NCI-H524 (cell line): ENCODE measurements at places on chromosomes 1 and 21.
A peak's percentile ranks its signal among the peaks of the same experiment; 100 is the strongest.

GRCh38 chr1:212138457-212138856 is 102.9 kb downstream of the DTL start:
- DNase-seq = no peak

GRCh38 chr1:160451859-160452232 is 51.5 kb downstream of the VANGL2 start:
- no peak for DNase-seq

DNA sequence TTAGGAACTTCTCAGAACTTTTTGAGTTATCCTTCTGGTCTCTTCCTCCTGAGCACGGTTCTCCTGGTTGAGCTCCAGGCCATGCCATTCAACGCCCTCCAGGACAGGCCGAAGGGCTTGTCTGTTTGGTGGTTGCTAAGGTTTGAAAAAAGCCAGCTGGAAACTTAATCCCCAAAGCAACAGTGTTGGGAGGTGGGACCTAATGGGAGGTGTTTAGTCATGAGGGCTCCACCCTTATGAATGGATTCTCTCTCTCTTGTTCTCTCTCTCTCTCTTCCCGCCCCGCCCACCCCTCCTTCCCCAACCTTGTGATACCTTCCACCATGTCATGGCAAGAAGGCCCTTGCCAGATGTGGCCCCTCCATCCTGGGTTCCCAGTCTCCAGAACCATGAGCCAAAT is 829 bp downstream of the KCNE1 start:
- DNase-seq = no peak

- no peak for DNase-seq
Observed at GRCh38 chr1:27872059-27872801, at the start of gene THEMIS2. THEMIS2 (plus strand) TSS chr1:27872544; CDS start chr1:27872572, 28 bp downstream.

- no peak for DNase-seq
Observed at GRCh38 chr1:150009604-150010392, 728 bp downstream of the OTUD7B start.

GRCh38 chr1:241156231-241156965 is 200.6 kb downstream of the RGS7 start:
- no peak for DNase-seq

- peak; percentile 58 for DNase-seq
Observed at GRCh38 chr21:36059823-36060158, 535 bp downstream of the SETD4 start.

DNA sequence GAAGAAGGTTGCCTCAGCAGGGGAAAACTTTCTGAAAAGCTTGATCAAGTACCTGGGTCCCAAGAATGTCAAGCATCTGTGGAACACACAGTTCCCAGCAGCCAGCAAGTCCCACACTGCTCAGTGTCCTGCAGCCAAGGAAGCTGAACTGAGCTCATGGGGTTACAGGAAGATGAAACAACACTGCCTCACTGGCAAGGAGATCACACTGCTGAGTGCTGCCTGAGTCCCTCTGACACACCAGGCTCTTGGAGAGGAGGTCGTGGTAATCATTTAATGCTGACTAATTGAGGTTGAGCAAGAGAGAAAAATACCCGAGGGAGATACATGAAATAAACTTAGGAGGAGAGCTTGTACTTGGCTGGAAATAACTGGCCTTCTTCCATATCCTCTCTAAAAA is 75.2 kb downstream of the MPZL1 start:
- peak; percentile 4 for DNase-seq
